ENCODE measurements at places on chromosomes 5 and 9.
A peak's percentile ranks its signal among the peaks of the same experiment; 100 is the strongest.

DNA sequence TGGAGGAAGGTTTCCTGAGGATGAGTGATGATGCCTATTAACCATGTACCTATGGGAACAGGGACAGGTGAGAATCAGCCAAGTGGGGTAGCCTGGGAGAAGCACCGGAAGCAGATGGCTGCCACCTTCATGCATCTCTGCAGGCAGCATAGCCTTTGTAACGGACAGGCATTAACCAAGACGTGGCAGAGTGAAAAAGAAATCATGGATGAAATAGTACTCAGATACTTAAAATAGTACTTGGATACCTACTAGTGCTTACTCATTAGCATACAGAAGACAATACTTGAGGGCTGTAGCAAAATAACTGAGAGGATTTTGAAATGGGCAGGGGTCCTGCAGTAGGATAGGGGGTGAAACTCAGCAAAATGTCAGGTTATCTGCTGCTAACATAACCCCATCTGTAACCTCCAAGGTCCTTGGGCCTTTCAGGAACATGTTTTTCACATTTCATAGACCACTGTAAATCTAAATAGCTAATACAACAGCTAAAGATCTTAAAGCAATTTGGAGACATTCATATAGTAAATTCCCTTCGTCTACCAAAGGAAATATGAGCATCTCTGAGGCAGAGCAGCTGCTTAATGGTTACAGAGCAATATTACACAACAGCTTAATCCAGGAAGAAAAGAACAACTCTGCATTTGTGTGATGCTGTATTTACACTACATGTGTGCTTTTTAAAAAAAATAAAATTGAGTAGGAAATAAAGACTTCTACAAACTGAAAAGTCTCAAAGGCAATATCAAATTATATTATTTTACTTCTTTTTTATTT lies 154.3 kb downstream of the NFIB start:
- DNase-seq = no peak

GRCh38 chr5:59178482-59178881 lies 595.6 kb downstream of the RAB3C start:
- DNase-seq = no peak

- DNase-seq = peak; percentile 57
These were observed 7.8 kb upstream of the ANXA1 start for GRCh38 chr9:73143711-73144328.

DNA sequence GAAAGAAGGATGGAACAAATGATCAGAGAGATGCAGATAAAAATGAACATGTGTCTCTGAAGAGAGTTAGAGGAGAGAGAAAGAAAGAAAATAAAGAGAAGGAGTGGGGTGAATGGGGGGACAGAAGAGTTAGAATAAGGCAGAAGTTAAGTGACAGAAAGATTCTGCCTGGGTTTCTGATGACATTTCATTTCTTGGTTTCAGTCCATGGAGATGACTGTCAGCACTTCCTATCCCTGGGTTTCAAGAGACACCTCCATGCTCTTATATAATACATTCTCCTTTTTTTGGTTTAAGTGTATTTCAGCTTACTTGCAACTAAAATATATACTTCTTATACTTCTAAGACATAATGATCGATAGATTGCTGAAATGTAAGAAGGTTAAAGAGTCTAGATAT lies 213.0 kb upstream of the IL12B start:
- no peak for DNase-seq

GRCh38 chr9:117704024-117704575 lies at the start of gene TLR4:
Gene TLR4 (plus strand): TSS chr9:117704403. CDS start chr9:117704473, 70 bp downstream.
- peak; percentile 36 for DNase-seq

DNA sequence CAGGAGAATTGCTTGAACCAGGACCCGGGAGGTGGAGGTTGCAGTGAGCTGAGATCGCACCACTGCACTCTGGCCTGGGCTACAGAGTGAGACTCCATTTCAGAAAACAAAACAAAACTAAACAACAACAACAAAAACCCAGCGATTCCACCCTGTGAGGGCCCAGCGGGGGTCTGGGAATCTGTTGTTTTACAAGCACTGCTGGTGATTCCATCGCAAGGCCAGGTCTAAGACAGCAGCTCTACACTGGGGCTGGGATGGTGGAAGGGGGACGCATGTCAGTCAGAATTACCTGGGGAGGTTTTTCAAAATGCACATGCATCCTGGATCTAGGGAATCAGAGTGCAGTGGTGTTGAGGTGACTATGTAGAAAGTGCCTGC lies 90.9 kb downstream of the ANKRD55 start:
- no peak for DNase-seq

- no peak for DNase-seq
These were observed 672.9 kb upstream of the GRAMD2B start for GRCh38 chr5:125750147-125750860.

DNA sequence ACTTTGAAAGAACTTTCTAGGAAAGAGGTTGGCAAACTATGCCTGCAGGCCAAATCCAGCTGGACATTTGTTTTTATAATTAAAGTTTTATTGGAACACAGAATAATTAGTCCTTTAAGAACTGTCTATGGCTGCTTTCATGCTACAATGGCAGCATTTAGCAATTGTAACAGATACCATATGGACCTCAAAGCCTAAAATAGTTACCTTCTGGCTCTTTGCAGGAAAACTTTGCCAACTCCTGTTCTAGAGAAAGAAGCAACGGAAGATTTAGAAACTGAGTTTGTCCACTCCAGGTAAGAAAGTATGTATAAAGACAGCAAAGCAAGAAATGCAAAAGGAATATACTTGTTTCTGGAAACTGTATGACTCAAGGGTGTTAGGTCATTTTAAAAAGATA lies 281.7 kb upstream of the TRPM3 start:
- no peak for DNase-seq

DNA sequence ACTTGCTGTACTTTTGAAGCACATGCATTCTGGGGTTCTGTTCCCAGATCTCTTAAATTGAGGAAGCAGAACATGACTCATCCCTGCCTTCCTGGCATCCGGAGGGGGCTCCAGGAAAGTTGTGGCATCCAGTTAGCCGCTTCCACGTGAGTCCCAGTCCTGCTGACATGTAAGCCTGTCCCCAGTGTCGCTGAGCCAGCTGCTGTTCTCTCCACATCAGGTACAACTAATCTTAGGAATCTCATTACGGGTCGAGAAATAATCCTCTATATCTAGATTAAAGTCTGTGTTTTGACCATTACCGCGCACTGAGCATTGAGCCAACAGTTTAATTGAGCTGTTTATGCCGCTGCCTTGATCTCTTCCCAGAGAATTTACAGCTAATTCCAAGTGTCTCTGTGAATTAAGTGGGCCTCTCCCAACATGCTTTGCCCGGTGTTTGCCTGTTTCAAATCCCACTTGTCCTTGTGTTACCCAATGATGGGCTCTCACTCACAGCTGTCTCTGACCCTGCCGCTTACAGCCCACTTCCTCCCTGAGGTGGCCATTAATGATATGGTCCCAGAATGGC lies 10.5 kb upstream of the SHB start:
- DNase-seq = peak; percentile 21

GRCh38 chr9:130447193-130447816 lies 2.5 kb downstream of the ASS1 start:
- no peak for DNase-seq

GRCh38 chr9:83027153-83027891 lies 35.6 kb downstream of the RASEF start:
- DNase-seq = no peak

- no peak for DNase-seq
These were observed 2156.9 kb upstream of the C9orf72 start for GRCh38 chr9:29730163-29730562.

- no peak for DNase-seq
These were observed 77.6 kb upstream of the ASTN2 start for GRCh38 chr9:117492476-117492875.

DNA sequence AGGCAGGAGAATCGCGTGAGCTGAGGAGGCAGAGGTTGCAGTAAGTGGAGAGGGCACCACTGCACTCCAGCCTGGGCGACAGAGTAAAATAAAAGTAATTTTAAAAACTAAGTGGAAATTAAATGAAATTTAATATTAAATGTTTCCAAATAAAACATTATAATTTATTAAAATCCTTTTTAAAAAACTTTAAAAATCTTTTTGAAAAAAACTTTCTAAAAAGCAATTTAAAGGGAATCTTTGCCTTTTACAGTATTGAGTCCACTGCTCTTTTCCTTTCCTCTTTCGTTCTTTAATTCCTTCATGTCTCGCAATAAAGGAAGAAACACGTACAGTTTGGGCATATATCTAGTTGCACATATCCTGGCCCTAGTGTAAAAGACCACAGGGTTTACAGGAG lies 77.8 kb upstream of the DMRT1 start:
- DNase-seq = no peak

DNA sequence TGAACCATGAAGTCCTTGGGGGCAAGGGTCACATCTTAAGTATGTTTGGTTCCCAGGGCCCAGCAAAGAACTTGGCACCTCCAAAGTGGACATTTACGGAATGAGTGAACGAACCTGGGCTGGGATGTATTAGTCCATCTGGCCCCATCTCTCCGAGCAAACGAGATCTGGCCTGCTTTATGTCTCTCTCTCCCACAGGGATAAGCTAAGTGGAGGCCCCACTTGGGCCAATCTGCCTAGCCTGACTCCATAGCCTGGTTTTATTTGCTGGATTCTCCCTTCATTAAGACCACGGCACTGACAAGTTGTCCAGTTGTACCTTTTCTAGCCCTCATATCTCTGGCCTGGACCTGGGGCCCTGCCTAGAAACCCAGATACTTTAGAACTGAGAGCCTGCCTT lies 2.1 kb downstream of the TTLL11 start:
- DNase-seq = no peak

- no peak for DNase-seq
These were observed 104.1 kb upstream of the NIPBL start for GRCh38 chr5:36772276-36773140.

GRCh38 chr9:106286249-106286648 lies 576.7 kb upstream of the ZNF462 start:
- DNase-seq = peak; percentile 57

DNA sequence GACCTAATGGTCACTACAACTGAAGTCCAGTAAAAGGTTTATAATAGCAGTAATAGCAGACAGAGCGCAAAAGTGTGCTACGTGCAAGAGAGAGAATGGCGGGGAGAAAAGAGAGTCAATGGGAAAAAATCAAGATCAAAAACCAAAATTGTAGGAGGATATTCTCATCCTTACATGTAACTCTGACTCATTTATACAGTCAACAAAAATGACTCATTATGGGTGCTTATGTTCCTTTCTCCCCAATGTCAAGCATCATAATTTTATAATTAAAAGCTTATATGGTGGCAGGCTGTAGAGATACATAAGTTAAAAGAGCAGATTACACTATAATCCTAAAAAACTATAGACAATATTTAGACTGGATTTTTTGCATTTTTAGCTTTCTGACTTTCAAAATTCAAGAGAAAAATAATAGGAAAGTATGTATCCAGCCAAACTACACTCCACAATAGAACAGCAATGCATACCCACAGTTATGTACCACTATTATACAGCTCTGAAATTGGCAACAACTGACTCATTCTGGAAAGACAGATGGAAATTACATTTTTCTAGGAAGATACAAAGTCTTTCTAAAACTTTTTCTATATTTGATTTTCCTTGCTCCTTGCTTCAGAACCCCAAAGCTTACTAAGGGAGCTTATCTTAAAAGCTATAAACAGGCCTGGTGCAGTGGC lies 78.4 kb downstream of the PLPP1 start:
- DNase-seq = no peak

DNA sequence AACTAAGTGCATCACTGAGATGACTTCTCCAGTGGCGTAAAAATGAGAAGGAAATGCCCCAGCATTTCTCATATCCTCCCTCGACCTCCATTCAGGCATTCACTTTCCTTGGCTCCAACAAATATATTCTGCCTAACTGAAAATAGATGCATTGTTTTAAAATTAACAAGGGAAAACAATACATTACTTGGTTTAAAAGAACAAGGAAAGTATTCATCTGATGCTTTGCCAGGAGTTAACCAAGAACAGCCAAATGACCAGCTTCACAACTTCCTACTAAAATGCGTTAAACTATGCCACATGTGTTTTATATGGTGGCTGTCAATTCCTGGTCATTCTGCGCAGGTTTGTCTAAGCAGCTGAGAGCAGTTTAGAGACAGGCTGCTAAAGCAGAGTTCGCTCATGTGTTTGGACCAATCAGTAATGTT lies 121.4 kb downstream of the GNAQ start:
- DNase-seq = peak; percentile 69

- DNase-seq = no peak
These were observed 37.9 kb upstream of the DIRAS2 start for GRCh38 chr9:90680534-90680933.

DNA sequence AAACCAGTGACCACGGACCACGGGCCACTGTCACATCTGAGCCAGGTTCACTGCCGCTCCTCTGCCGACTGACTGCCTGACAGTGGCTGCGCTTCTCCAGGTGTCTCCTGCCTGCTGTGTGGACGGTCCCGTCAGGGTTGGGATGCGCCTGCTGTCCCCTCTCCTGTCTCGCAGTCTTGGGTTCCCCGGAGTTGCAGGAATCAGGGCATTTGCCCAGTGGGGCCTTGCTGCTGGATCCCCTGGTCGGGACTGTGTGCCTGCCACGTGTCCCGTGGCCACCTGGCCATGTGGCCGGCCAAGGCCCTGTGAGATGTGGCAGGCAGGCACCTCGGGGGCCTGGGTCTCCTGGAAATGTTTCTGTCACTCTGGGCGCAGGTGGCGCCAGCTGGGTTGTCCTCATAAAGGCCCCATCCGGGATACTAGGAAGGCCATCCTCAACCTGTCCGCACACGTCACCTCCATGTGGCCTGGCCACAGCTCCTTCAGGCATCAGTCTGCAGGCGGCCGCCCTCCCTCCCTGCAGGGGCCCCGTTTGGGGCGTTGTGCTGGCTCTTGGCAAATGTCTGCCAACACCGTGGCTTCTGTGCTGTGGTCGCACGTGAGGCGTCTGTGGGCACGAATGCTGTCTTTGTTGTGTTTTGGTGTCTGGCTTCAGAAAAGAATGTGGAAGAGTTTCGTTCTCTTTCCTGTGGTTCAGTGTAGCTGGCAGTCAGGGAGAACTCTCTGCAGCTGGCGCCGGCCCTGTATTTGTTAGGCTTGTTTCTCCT lies 6.4 kb upstream of the TOR4A start:
- peak; percentile 76 for DNase-seq

DNA sequence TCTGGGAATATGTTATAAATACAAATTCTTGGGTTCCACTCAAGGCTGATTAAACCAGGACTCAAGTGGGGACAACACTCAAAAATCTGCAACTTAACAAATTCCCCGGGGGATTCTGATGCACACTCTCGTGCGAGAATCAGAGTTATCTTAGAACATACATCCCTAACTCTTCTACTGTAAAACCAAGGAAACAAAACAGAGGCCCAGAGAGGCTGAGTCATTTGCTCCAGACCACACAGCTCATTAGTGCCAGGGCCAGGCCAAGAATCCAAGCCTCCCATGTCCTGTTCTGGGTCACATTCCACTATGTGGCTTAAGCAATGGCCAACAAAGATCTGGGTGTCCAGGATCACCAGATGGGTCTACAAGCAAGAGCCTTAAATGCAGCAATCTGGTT lies 166.0 kb downstream of the ADAMTS12 start:
- no peak for DNase-seq

- DNase-seq = no peak
These were observed 24.0 kb downstream of the DCTN4 start for GRCh38 chr5:150734579-150735384.
